ENCODE measurements at places on chromosomes 3 and 15. TPM values are rescaled to one million over a fixed set of nuclear protein-coding genes. Genes with fewer than 3 reads are reported as not detected.

GRCh38 chr15:41799488-41799805 lies 25.2 kb downstream of the MAPKBP1 start:
- no peak for DNase-seq
- H3K36me3 ChIP-seq = peaks cover 25% of the 10 kb centered on the region
- no peaks in the 10 kb centered on the region for H3K27me3 ChIP-seq
- peaks cover 26% of the 10 kb centered on the region for H3K4me1 ChIP-seq
- no peak overlapping the region for H3K27ac ChIP-seq

The IL16 gene
- 19.1 TPM for total RNA-seq

GRCh38 chr15:96135166-96136093 lies 195.1 kb upstream of the NR2F2 start:
- H3K4me1 ChIP-seq = no peaks in the 10 kb centered on the region
- H3K36me3 ChIP-seq = no peaks in the 10 kb centered on the region
- H3K27me3 ChIP-seq = no peaks in the 10 kb centered on the region
- no peak for DNase-seq
- no peak overlapping the region for H3K4me3 ChIP-seq

The SLC51B gene
- not detected for total RNA-seq

DNA sequence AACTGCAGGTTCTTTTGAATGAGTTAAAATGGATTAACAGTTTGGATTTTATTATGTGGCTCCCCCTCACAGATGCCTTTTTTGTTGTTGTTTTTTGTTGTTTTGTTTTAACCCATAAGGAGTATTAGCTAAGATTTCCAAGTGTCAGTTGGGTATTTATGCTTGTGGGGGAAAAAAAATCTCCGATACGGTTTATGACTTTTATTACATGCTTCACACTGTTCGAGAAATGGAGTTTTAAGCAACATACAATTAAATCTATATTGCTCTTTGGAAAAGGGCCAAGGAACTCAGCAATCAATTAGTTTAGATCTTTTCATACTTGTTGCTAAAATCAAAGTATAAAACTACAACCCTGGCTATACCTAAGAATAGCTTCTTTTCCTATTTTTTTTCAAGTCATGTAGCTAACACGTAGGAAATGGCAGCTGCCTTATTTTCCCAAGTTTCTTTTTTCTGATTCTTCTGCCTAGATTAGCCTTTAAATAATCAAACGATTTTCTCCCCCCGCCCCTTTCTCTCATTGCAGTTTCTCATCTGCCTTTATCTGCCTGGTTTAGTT lies 16.0 kb downstream of the NR2F2 start:
- peak overlapping the region; percentile 89 for H3K4me3 ChIP-seq
- H3K27me3 ChIP-seq = peaks cover 5% of the 10 kb centered on the region
- H3K4me1 ChIP-seq = peaks cover 45% of the 10 kb centered on the region
- H3K27ac ChIP-seq = peak overlapping the region; percentile 97
- no peak for DNase-seq
- no peaks in the 10 kb centered on the region for H3K36me3 ChIP-seq

- no peaks in the 10 kb centered on the region for H3K27me3 ChIP-seq
- no peak overlapping the region for H3K4me3 ChIP-seq
Measured at GRCh38 chr3:187870360-187871203, 125.3 kb upstream of the BCL6 start.

The NEIL1 gene
- 111 TPM for total RNA-seq

- peaks cover 61% of the 10 kb centered on the region for H3K4me1 ChIP-seq
- H3K36me3 ChIP-seq = no peaks in the 10 kb centered on the region
- no peaks in the 10 kb centered on the region for H3K27me3 ChIP-seq
- H3K27ac ChIP-seq = no peak overlapping the region
- no peak overlapping the region for H3K4me3 ChIP-seq
- no peak for DNase-seq
Measured at GRCh38 chr3:71433631-71434030, 149.9 kb downstream of the FOXP1 start.

DNA sequence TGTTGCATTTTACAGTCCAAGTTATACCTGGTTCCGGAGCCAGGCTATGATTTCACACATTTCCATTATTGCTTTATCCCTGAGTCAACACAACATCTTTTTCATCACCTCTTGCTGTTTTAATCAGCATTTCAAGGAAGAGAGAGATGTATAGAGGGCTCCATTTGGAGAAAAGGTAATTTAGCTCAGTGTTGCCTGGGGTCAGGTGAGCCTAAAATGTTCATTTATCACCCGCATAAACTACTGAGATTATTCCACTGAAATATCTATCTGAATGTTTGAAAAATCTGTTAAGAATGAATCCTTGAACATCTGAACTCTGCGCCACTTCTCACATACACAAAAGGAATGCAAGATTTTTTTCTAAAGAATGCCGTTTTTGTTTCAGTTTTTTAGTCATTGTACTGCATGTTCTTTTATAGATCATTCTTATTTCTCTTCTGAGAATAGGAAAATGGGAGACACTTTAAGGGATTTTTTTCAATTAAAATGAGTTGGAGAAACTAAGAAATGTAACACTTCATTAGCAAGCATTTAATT lies 51.5 kb upstream of the AGTR1 start:
- DNase-seq = no peak
- no peaks in the 10 kb centered on the region for H3K27me3 ChIP-seq
- H3K4me1 ChIP-seq = no peaks in the 10 kb centered on the region

DNA sequence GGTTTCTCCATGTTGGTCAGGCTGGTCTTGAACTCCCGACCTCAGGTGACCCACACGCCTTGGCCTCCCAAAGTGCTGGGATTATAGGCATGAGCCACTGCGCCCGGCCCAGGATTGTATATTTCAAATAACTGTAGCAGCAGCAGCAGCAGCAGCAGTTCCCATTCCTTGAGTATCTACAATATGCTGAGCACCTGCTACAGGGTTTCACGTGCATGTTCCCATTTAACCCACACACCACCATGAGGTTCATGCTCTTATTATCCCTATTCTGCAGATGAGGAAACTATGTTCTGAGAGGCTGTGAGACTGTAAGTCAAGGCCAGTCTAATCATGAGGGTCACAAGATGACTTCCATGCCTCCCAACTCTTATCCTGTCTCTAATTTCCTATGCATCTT lies 30.9 kb upstream of the FOXP1 start:
- no peaks in the 10 kb centered on the region for H3K27me3 ChIP-seq
- H3K4me3 ChIP-seq = no peak overlapping the region
- no peaks in the 10 kb centered on the region for H3K36me3 ChIP-seq
- no peaks in the 10 kb centered on the region for H3K4me1 ChIP-seq

- peaks cover 18% of the 10 kb centered on the region for H3K4me1 ChIP-seq
- no peaks in the 10 kb centered on the region for H3K27me3 ChIP-seq
- H3K36me3 ChIP-seq = peaks cover 54% of the 10 kb centered on the region
- DNase-seq = no peak
Measured at GRCh38 chr3:50574444-50574831, 5.1 kb downstream of the HEMK1 start.

DNA sequence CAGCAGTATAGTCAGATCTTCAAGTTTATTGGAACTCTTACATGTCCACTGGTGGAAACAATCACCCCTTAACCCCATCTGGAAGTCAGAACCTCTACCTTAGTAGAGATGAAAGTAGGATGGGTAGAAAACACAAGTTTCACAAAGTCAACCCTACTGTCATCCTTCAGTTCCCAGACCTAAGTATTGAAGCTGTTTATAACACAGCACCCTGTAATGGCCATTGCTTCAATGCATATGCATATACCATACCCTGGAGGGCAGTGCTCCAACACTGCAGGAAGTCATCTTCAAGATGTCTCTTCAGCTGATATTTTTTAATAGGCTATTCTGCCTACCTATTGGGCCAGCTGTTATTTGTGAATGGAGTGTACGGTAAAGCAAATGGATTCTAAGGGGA lies 241.3 kb downstream of the UBE2E2 start:
- no peaks in the 10 kb centered on the region for H3K4me1 ChIP-seq
- H3K36me3 ChIP-seq = no peaks in the 10 kb centered on the region
- H3K27me3 ChIP-seq = no peaks in the 10 kb centered on the region
- H3K27ac ChIP-seq = no peak overlapping the region
- no peak for DNase-seq

DNA sequence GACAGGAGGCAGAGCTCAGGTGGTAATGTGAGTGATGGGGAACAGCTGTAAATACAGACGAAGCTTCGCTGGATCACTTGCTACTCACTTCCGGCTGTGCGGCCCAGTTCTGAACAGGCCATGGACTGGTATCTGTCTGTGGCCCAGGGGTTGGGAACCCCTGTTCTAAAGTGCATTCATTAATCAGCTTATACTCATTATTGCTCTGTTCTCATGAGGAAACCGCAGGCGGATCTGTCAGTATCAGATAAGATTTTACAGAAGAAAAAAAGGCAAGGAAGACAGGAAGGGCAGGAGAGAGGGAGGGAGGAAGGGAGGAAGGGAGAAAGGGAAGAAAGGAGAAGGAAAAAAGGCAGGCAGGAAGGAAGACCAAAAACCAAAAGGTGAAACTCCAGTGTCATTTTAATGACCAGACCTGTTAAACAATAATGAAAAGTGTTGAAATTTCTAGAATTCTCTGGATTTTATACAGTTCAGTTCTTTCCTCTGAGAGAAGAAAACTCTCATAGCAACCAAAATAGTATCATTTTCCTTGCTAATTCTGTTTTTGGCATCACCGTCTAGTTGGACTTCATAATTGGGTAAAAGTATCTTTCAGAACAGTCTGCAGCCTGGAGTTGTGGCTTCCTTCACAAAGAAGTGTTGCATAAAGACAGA lies 128.0 kb upstream of the PROK2 start:
- no peaks in the 10 kb centered on the region for H3K4me1 ChIP-seq
- H3K27ac ChIP-seq = no peak overlapping the region
- DNase-seq = no peak
- H3K36me3 ChIP-seq = no peaks in the 10 kb centered on the region
- H3K4me3 ChIP-seq = no peak overlapping the region

- H3K27ac ChIP-seq = peak overlapping the region; percentile 100
- H3K36me3 ChIP-seq = no peaks in the 10 kb centered on the region
- H3K27me3 ChIP-seq = no peaks in the 10 kb centered on the region
Measured at GRCh38 chr3:150407808-150408220, 284 bp upstream of the TSC22D2 start.

The NEK10 gene
- 7.4 TPM for total RNA-seq

DNA sequence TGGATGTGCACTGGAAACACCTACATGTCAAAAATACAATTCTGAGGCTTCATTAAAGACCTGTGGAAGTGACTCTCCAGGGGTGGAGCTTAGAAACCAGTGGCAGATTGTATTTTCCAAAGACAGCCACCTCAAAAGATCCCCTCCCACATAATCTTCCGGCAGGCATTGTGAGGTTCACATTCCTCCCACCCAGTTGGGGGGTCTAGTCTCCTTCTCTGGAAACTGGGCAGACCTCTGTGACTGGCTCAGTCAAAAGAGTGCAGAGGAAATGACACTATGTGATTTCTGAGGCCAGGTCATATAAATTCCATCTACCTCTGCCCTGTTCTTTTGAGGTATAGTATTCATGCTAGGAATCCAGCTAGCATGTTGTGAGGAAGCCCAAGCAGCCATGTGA lies 1.9 kb upstream of the CFAP92 start:
- H3K4me3 ChIP-seq = no peak overlapping the region
- no peak for DNase-seq

The STRC gene
- total RNA-seq = not detected

DNA sequence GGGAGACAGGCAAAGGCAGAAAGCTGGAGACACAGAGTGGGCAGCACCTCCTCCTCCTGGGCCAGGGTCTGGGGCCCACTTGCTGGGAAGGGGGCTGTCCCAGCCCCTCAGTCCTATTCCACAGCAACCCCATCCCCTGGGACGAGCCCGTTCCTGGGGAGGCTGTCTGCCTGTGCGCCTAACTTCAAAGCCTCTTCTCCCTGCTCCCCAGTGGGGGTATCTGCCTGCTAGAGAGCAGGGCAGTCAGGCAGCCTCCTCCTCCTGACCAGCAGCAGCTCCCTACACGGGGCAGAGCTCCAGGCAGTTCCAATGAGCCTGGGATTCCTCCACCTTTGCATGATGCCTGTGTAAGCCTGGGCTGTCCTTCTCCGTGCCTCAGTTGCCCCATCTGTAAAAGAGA lies 6.9 kb downstream of the PTH1R start:
- no peak overlapping the region for H3K4me3 ChIP-seq
- peaks cover 30% of the 10 kb centered on the region for H3K4me1 ChIP-seq
- no peaks in the 10 kb centered on the region for H3K36me3 ChIP-seq
- H3K27me3 ChIP-seq = peaks cover 62% of the 10 kb centered on the region

DNA sequence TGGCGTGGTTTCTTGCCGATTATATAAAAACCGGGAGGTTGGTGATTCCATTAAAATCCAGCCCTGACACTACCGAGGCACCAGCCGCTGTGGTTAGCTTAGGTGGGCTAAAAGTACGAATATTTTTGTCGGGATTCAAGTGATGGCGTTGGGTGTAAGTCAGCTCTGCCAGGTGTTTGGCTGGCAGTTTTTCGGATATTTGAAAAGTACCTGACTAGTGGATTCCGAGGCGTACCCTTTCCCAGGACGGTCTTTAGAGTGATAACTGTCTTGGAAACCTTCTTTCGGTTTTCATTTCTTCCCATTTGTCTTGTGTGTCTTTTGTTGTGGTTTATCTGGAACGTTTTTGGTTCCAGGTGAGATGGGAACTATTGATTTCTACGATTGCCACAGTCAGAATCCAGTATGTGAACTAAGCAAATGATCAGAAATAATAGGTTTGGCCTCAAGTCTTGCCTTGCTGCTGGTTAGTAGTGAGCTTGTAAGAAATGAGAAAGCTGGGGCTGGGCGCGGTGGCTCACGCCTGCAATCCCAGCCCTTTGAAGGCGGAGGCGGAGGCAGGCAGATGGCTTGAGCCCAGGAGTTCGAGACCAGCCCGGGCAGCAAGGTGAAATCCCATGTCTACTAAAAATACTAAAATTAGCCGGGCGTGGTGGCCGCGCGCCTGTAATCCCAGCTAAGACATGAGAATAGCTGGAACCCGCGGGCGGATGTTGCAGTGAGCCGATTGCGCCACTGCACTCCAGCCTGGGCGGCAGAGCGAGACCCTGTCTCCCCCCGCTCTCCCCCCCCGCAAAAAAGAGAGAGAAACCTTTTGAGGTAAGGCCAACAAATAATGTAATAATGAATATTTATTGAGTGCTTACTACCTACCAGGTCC lies 1.4 kb downstream of the FYTTD1 start:
- no peaks in the 10 kb centered on the region for H3K27me3 ChIP-seq
- H3K27ac ChIP-seq = peak overlapping the region; percentile 97
- DNase-seq = peak; percentile 40
- peaks cover 29% of the 10 kb centered on the region for H3K4me1 ChIP-seq
- H3K4me3 ChIP-seq = peak overlapping the region; percentile 76

The BMF gene
- total RNA-seq = 10.8 TPM

Data from stomach (tissue), 19 donors.